Neural crest cell (in vitro differentiated cells): ENCODE measurements at places on chromosomes 5 and 9.

DNA sequence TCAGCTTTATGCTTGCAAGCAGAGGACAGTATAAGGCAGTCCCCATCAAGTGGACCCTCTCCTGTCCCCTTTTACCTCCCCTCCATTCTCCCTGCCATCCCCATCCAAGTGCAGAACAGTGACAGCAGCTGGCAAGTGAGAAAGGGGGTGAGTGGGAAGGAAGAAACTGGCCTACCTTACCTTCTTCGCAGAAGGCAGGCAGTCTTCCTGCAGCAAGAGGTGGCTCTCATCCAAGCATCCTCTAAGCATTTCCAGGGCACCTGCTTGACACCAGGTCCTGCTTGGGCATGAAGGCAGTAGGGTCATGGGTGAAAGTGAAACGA is 77.3 kb upstream of the SH3PXD2B start:
- no peak for DNase-seq

DNA sequence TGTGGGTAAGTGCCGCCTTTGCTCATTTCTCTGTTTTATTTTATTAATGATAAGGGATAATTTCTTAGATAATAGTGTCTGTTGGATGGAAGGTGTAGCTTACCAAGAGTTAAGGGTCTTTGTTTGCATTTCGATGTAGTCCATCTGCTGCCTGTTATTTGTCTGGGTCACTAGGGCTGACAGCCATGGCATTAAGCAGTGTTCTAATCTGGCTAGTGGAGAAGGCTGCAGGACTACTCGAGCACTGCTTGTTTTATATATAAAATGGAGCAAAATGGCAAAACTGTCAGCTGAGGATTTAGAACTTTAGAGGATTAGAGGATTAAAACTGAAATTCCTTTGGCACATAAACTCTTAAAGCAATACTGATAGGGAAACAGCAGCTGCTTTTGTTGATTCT is 67.5 kb downstream of the C7 start:
- no peak for DNase-seq

DNA sequence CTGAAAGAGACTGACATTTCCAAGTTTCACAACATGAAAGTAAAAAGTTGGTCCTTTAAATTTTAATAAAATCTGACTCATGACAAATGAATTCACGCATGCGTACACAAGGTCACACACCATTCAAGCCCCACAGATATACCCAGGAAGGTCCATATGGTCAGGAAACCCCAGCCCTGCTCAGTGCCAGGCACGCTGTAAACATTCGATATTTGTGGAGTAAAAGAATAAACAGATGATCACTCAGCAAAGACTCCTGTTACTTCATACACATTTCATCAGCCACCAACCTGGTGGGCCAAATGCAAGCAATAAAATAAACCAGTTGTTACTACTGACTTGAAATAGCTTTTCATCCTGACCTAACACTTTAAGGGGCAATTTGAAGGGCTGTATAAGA is 158.0 kb upstream of the RETREG1 start:
- no peak for DNase-seq

- no peak for DNase-seq
Observed at GRCh38 chr9:37692622-37693221, 42.0 kb downstream of the FRMPD1 start.

GRCh38 chr9:88747768-88748167 is 212.8 kb downstream of the NXNL2 start:
- no peak for DNase-seq

GRCh38 chr5:141674747-141675146 is 7.3 kb downstream of the ARAP3 start:
- no peak for DNase-seq

- no peak for DNase-seq
Observed at GRCh38 chr5:167725264-167725663, 566.2 kb upstream of the WWC1 start.

DNA sequence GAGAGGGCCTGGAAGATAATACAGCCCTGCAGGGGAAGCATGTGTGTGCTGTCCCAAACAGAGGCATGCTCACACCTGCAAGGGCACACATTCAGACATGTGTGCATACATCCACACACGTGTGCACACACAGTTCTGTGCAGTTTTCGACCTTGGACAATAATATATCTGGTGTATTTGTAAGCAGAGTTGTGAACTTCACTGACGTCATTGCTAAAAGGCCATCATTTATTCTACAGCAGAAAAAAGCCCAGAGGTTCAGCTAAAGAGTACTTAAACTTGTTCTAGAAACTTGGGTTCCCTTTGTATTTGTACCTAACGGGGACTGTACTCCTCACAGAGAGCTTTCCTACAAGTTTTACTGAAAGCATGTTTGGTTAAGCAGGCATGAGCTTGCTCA is 19.5 kb downstream of the IRX2 start:
- DNase-seq = no peak
